Hematopoietic multipotent progenitor cell treated with erythropoietin and hydrocortisone succinate and interleukin-3 and kit ligand, for 15 days (in vitro differentiated cells): ENCODE measurements at places on chromosomes 3 and 15.

- DNase-seq: no peak
Measured at GRCh38 chr15:65839354-65839901, 29.9 kb upstream of the RAB11A start.

GRCh38 chr15:58240191-58240932 lies 102.2 kb downstream of the AQP9 start:
- DNase-seq: no peak

GRCh38 chr3:162863579-162863978 lies 1367.0 kb downstream of the OTOL1 start:
- DNase-seq: no peak

- DNase-seq: no peak
Measured at GRCh38 chr15:22904736-22905135, 66.3 kb downstream of the NIPA2 start.

GRCh38 chr15:66389859-66390381 lies 3.2 kb downstream of the MAP2K1 start:
- DNase-seq: no peak

DNA sequence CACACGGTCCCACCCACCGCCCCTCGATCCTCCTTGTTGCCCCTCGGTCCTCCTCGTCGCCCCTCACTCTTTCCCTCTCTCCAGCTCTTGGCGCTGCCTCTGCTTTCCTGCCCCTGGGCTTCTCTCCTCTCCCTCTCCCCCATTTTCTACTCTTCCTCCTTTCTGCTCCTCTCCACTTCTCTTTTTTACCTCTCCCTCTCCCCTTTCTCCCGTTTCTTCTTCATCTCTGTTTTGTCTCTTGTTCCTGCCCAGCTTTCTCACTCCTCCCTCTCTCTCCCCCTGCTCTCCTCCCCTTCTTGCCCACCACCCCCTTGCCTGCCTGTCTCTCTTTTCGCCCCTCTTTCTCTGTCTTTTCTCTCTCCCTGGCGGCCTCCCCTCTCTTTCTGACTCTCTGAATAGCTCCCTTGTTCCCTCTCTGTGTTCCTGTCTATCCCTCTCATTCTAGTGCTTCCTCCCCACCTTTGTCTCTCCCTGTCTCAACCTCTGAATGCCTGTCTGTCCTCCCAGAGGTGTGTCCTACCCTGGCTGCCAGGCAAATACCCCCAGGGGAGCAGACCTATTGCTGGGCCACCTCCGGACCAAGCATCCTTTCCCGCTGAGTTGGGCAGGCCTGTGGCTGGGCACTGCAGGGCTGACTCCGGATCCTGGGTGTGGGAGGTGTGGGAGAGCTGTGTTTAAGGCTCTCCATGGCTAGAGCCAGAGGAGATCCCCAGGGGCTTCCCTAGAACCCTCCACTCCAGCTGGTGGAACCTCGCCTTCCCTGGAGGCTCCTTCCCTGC lies 41.0 kb downstream of the EPHB3 start:
- no peak for DNase-seq

DNA sequence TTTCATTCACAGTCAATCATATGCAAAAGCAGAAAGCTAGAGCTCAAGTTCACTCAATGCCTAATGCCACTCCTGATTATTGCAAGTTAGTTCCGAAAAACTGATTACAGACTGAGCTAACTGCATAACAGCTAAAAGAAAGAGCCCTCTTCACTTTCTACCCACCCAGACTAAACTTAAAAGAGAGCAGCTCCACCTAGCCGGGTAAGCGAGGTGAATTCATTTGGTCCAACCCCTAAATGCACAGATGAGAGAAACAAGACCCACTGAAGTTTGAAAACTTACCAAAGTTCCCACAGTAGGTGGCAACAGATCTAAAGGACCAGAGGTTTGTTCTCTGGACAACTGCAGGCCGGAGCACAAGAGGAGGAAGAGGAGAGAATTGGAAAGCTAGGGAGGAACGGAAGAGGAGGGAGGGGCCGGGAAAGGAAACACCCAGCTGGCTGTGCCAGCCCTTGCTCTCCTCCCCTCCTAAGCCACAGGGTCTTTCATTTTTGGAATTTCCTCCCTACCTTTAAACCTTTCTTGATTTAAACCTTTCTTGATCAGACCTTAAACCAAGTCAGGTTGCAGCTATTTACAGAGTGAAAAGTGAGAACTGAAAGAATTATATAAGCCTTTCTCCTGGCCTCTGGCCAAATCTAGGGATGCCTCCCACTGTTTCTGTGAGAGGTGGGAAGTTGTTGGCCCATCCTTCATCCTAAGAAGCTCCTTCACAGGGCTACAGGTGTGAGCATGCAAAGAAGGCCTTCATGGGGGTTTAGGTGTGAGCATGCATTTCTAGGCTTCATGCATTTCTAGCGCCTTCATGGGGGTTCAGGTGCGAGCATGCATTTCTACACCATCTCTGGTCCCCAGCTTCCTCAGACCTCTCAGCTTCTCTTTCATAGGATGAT lies 114.7 kb upstream of the LMOD3 start:
- DNase-seq: no peak

DNA sequence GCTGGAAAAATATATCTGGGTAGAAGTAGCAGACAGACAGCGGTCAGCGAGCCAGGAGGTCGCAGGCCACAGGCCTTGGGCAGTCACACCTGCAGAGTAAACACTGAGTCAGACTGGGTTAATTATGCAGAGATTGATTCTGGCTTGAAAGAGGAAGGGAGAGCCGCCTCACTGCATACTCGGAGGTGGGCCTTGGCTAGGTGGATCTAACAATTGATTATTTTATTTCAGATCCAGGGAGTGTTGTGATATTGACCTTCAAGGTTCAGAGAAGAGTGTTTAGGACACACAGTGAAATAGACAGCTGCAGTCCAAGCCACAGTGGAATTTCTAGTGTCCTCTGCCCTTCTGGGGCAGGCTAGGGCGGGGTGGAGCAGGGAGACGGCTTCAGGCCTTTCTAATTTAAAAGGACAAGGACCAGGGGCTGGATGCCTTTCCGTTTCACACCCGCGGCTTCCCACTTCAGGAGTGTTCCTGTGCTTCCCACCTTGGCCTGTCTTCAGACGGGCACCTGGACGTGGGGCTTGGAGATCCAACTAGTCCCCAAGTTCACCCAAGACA lies 237.3 kb downstream of the XXYLT1 start:
- DNase-seq: no peak

DNA sequence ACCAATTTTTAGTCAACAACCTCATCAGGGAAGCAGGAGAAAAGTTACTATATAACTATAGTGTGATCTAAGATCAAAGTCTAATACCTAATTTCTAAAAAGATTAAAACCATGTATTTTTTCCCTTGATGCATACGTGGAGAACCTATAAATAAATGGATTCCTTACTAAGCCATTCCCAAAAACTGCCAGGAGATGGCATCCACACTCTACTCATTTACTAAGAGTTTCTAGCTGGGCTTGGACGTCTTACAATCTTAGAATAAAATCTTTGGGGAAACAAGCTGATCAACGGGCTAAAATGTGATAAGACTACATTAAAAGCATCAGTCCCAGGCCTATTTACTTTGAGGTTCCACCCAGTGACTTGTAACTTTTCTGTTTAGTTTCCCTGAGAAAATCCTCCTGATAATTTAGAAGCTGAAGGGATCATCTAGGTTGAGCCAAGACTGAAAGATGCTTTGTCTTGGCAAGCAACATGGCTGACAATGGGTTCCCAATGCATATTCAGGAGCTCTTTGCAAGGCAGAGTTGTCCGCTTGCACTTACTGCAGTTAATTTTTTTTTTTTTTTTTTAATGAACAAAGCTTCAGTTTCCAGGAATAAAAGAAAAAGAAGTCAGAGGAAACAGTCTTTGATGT lies 85.5 kb upstream of the FGF12 start:
- DNase-seq: no peak

GRCh38 chr3:169334991-169335390 lies 328.5 kb downstream of the MECOM start:
- DNase-seq: no peak

DNA sequence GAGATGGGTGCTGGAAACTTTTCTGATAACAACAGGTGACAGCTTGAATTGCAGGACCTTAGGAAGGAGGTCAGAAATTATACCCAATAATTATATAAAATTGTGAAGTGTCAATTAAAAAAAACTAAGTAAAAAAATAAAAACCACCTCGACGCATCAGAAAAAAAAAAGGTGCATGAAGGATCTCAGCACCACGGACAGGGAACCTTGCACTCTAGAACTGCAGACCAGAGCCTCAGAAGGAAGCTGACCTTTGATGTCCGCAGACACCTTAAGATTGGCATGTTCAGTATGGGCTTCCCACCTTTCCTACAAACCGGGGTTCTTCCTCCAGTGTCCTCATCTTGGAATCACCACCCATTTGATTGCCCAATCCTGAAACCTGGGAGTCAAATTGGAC lies 60.9 kb downstream of the SCN10A start:
- no peak for DNase-seq

- DNase-seq: no peak
Measured at GRCh38 chr3:49629866-49630265, 44.3 kb upstream of the APEH start.

DNA sequence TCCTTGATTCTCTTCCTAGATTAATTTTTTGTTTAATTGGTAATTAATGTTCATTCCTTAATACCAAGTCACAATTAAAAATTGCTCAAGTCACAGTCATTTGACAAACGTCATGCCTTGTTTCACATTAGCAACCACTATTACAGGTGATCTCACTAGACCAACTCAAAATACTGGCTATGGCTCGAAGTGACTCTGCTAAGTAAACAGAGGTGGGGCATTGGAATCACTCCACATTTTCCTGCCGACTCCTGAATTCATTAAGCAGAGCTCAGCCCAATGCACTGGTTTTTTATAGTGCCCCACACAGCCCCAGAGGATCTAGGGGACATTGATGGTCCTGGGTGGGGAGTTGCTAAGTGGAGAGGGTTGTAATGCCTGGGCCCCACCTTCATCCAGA lies 201.2 kb upstream of the NSMCE3 start:
- no peak for DNase-seq

- DNase-seq: no peak
Measured at GRCh38 chr3:28210968-28211713, 30.3 kb upstream of the CMC1 start.

DNA sequence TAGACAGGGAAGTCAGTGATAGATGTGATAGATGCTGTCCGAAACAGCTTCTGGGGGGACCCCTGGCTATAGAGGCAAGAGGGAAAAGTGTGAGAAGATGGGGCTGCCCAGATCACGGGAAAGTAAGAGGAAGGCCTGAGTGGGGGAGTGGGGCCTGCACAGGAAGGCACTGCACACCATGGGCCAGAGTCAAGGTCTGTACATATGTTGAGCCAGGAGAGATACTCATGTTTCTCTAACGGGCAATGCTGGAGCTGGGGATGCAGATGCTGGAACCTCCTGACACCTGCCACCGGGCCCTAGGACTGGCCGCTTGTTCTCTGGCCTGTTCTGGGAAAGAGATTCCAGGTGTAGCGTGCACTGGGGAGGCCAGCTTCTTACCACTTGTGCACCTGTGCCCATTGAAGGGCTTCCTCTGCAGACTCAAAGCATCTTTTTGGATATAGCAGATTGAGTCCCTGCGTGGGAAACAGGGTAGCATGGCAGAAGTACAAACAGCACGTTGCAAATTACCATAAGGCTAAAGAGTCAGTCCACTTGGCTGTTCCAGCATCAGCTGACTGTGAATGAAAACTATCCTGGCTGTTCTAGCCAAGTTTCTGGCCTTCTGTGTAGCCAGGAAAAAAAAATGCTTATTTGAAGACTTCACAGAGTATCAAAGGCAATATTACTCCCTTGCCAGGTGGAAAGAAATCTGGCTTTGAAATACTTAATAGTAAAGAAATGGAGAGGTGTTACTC lies 77.1 kb upstream of the GSK3B start:
- no peak for DNase-seq

DNA sequence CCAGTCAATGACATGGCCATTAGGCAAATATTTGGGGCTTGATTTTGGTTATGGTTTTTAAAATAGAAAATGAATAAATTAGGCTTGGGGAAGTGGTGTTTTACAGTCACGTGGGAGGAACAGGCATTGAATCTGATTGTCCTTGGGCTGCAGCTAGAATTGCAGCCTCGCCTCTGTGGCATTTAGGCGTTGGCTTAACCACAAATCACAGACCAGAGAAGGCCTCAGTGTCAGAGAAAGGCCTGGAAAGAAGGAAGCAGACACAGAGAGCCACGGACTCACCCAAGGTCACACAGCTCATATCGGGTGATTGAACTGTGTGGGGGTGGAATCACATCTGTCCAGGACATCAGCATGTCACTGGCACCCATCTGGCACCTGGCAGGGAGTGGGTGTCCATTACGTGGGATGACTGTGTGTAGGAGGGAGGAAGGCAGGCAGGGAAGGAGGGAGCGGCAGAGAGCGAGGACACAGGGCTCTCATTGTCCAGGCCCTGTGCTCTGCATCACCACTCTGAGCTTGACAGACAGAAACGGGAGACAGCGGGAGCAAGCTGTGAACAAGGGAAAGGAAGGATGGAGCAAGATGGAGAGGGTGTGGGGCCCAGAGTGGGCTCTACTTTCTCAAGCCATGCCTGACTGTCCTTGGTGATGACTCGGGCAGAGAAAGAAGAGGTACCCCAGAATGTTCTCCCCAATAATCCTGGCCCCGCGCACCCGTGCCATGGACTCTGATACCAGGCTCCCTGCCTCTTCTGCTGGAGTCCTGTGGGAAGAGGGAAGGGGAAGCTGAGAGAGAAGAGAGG lies 186.4 kb downstream of the FAM43A start:
- no peak for DNase-seq

GRCh38 chr15:67520321-67521028 lies 456 bp upstream of the C15orf61 start:
- DNase-seq: no peak

GRCh38 chr15:33618350-33618749 lies 307.6 kb downstream of the RYR3 start:
- DNase-seq: no peak

DNA sequence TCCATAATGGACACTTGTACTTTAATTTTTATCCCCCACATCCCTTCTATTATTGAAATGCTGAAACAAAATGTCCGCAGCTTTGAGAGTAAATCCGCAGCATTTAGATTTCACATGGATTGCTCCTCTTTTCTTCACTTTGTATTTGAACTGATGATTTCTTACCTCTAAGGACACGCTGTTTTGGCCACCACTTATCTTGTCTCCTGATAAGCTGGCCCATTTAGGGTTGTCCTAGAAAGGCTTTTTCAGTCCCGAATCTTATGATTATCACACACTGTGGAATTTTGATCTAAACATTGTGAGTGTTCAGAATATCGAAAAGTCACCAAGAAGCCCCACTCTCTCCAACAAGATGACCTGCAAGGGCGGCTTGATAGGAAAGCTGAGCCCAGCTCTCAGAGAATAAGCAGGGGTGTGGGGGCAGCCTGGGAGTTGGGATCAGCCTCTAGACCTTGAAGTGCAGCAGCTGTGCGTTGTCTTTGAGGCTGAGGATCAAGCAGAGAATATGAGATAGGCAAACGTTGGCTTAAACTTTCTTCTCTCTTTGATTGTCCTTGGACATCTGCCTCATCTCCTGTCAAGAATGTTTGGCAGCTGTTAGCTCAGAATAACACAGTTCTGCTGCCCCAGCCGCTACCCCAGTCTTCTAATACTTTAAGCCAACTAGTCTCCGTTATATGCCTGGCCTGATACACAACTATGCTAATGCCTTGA lies 399.7 kb upstream of the NR2F2 start:
- no peak for DNase-seq

GRCh38 chr15:25185791-25186190 lies 231.0 kb downstream of the SNRPN start:
- no peak for DNase-seq
